ENCODE measurements at places on chromosomes 7 and 10.

- no peak for DNase-seq
Measured at GRCh38 chr10:127587668-127588365, 38.7 kb downstream of the NPS start.

DNA sequence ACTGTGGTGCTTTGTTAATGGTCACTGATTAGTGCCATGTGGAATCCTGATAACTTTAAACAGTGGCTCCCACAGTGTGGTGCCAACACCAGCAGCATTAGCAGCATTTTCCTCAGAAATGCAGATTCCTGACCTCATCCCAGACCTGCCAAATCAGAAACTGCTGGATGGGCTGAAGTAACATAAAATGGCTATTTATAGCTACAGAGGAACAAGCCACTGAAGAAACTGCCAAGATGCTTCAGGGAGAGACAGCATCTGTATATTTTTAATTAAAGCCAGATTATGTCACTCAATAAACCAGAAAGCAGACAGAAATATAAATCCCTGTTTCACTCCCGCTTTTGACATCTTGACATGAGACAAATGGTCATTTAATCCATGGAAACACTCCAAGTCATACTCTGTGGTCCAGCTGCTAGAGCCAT is 178.5 kb downstream of the AMPH start:
- no peak for DNase-seq

DNA sequence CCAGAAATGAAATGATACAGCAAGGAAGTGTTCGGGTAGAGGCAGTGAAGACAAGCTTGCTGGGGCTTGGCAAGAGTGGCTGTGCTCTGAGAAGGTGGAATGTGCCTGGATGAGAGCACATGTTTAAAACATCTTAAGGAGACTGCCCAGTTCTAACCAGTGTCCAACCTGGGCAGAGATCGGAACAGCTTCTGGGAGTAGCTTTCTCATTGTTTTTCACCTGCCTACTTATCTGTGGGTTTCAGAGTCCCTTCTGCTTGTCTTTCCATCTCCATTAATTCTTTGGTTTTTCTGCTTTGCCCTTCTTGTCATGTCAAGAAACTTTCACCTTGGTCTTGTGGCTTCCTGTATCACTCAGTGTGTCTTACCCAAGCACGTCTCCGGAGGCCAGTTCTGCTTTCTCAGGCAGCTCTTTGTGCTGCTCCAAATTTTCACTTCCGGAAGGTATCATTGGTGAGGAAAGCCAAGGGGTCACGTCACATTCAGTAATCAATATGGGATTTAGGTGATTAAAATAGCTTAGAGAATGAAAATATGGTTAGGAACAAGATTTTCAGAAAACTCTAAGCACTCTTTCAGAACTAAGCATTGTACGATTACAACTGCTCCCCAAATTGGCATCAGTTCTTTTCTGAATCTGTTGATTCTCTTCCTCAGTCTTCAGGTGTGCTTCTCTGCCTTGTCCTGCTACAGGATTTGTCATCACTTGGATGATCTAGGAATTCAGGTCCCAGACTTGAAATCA is 5.5 kb upstream of the LAMB4 start:
- DNase-seq = no peak

- no peak for DNase-seq
Measured at GRCh38 chr10:116324227-116324950, at the start of gene CCDC172. CCDC172 (plus strand) TSS chr10:116324448; CDS start chr10:116325012, 564 bp downstream.

GRCh38 chr7:67696124-67696523 is 699.5 kb downstream of the TYW1 start:
- DNase-seq = no peak

- DNase-seq = no peak
Measured at GRCh38 chr10:126158133-126158892, 230.0 kb downstream of the ADAM12 start.

DNA sequence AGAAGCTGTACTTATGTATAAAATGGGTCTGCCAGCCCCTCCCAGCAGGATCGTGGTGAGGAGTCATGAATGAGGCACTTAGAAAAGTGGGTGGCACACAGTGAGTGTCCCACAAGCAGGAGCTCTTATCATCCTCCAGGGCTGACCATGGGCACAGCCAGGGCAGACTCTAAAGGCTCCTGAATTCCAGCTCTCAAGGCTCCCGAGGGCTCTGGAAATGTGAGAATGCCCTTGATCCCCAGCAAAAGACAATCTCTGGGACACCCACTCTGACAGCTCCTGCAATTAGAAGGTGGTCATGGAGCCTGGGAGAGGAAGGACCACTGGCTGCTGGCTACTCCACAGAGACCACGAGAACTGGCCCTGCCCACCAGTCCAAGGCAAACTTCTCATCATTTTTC is 1.6 kb downstream of the VSTM4 start:
- no peak for DNase-seq

DNA sequence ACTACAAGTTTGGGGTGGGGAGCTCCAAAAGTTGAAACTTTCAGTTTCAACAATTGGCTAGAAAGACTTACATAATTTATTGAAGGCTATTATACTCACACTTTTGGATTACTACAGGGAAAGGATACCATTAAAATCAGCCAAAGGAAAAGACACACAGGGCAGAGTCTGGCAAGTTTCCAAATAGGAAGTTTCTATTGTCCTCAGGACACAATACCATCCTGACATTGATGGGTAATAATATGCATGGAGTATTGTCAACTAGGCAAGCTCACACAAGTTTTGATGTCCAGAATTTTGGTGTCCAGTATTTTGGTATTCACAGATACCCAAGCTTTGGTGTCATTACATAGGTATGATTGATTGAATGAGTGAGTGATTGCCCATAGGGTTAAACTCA is 872.6 kb upstream of the SORCS1 start:
- DNase-seq = no peak

- DNase-seq = no peak
Measured at GRCh38 chr10:16699435-16700057, 117.7 kb downstream of the RSU1 start.

GRCh38 chr7:106863274-106863997 is 1.6 kb upstream of the PIK3CG start:
- no peak for DNase-seq

All from A549 (cell line).